ENCODE measurements at places on chromosomes 7 and 10.

DNA sequence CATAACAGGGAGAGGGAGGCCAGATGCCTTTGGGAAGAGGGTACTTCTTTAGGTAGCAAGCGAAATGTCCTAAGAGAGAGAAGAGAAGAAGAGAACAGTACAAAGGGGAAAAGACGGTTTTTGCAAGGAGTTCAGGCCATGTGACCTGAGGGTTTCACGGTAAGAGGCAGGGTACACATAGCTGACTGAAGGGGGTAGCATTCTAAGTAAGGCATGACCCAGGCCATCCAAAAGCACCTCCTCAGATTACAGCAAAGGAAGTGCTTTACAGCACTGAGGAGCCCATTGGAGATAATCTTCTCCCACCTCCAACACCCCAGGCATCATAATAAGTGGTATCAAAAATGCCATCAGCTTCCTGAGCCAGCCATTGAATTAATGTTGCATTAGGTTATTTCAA is 258.2 kb upstream of the NPY start:
- no peak for DNase-seq

GRCh38 chr7:111229916-111230315 is 139.0 kb downstream of the LRRN3 start:
- DNase-seq = no peak

GRCh38 chr7:4050126-4050660 is 631.9 kb upstream of the FOXK1 start:
- no peak for DNase-seq

GRCh38 chr7:64685741-64686140 is 19.8 kb downstream of the ZNF107 start:
- DNase-seq = no peak

- no peak for DNase-seq
These were observed 851 bp upstream of the GOT1 start for GRCh38 chr10:99431190-99431760.

GRCh38 chr7:48350515-48350914 is 179.3 kb downstream of the ABCA13 start:
- DNase-seq = no peak

DNA sequence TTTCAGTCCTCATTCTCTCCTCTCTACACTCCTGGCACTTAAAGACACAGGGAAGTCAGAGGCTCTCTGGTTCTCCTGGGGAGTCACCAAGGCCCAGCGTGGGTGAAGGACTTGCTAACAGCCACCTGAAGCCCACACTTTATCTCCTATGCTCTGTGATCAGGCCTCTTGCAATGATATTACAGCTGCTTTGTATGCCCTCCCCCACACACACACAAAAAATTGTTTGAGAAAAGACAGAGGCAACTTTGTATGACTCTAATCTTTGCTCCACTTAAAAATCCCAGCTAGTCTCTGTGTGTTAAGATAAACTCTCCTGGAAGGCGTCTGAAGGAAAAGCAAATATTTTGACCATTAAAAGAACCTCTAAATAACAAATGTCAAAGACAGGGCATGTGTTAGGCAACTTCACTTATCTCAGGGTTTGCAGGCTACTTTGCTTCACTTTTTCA is 507.2 kb downstream of the TNS3 start:
- no peak for DNase-seq

DNA sequence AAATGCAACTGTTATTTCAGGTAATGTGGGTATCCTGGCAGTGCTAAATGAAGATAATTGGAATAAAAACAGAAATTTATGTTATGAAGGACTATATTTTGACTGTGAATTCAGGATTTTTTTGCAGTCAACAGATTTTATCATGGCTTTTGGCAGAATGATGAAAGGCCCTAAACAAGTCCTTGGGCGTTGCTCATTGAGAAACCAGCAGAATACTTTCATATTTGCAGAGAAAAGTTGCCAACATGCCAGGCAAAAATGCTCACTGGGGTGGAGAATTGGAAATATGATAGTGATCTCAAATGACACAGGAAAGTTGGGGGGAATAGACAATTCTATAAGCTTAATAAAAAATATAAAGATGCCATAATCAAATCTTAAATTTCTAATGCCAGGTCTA is 121.1 kb downstream of the GPR85 start:
- DNase-seq = no peak

DNA sequence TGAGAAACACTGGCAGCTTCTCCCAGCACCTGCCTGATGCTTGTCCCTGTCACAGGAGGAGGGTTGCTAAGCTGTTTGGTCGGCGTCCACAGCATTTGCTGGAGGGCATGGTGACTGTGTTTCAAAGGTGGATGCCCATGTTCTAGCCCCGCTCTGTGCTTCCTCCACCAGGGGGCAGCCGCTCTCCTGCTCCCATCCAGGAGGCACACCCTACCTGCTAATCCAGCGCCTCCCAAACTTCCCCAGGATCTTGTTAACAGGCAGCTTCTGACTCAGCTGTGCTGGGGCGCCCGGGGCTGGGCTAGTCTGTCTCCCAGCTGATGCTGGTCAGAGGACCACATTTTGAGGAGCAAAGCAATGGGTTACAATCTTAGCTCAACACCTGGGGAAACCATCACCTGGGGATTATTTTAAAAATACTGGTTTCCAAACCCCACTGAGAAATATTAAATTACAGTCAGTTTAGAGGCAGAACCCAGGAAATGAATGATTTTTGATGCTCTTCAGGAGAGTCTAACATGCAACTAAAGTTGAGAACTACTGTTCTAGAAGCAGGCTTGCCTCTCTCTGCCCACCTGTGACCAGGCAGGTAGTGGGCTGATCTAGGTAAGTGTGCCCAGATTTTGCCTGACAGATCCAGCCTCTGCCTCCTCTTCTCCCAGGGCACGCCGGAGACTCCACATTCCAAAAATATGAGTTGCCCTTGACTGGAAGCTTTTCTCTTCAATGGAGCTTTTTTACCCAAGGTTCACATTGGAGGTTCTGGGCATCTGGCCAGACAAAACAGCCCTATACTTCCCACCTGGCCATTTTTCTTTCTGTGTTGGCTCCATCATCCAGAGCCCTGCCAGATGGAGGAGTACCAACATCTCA is 92.7 kb upstream of the GPR26 start:
- no peak for DNase-seq

GRCh38 chr10:90999512-91000172 is 78.8 kb upstream of the ANKRD1 start:
- no peak for DNase-seq

DNA sequence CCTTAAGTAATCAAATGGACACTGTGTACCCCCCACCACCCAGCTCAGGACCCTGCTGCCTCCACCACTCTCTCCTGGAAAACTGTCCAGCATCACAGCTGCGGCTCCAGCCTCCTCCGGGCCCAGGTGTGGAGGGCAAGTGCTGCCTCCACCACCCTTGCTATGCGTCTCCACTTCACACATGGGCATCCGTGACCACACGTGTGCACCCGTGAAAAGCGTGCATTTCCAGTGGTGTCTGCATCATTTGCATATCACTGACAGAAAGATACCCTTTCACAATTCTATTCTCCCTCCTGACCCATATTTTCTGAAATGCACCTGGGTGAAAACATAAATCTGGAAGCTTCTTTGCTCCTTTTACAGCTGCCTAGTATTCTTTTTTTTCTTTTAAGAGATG is 89.7 kb upstream of the PDGFA start:
- DNase-seq = no peak

GRCh38 chr7:47313564-47313963 is 268.3 kb downstream of the TNS3 start:
- DNase-seq = no peak

DNA sequence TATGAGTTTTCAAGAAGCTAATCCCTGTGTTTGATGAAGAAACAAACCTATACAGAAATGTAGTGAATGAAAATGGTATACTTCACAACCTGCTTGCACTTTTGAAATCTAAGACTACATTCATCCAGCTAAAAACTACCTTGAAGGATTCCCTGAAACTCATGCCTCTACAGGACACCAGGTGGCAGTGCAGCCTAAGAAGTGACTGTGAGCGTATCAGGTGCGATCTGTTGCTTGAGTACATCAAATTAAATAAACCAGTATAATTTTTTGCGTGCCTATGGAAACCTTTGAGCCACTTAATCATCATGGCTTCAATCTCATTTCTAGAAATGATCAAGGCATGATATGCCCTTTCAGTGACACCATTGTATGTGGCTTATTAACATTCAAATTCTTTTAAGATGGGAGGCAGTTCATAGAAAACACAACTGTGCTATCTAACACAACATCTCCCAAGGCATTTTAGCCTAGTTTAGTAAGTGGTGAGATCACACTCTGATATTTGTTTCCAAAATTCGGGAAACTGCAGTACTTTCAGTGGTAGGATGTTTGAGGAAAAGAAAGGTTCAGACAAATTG is 57.4 kb downstream of the PPP1R17 start:
- peak; percentile 23 for DNase-seq

GRCh38 chr10:35898716-35899440 is 256.8 kb upstream of the FZD8 start:
- DNase-seq = no peak

DNA sequence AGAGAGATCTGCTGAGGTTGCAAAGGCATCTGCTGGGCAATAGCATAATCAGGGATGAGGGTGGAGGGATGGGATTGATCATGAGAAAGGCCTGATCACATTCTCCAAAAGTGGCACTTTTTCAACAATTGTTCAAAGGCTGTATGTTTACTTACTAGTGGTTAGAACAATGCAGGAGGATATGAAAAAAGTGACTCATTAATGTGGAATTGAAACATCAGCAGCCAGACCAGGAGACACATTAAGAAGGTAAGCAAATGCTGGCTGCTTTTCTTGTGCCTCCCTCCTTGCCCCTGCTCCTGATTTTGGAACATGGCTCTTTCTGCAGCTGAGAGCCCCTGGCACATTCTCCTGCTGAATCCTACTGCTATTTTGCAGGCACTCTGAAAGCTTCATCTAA is 63.5 kb downstream of the FAM204A start:
- DNase-seq = no peak

- no peak for DNase-seq
These were observed at the start of gene ITPRIP for GRCh38 chr10:104337985-104338735. ITPRIP (minus strand) TSS chr10:104338465; CDS start chr10:104316051, 22,414 bp downstream.

- no peak for DNase-seq
These were observed 55.2 kb upstream of the FRMD4A start for GRCh38 chr10:14385596-14386593.

DNA sequence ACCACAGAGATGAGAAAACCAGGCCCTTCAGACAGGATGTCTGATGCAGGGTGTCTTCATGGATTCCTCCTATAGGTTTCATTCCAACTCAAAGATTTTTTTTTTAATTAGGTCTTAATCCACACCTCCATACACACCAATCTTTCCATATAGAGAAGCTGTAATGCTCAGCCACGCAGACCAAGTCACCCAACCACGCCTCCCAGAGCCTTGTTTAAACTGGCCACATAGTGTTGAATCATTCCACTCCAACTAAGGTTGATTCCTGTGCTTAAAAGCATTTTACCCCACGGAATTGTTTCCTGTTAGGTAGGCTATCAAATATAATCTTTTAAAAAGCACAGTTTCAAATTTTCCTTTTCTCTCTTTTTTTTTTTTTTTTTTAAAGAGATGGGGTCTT is 153.6 kb downstream of the TYW1B start:
- DNase-seq = no peak

DNA sequence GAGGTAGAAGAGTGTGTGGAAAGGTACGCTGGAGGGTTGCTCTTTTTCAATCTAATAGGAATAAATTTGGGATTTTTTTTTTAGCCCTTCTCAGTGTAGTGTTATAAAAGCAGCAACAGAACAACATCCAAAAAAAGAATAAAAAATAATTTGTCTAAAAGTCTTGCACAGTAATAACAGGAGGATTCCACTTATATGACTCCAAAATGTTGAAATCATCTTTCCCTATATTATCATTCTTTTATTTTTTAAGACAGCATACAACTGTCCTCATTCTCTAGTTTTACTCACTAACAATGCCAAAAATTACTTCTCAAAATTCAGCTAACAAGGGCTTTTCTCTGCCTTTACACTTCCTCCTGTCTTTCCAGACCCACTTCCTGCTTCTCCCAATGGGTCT is 27.8 kb downstream of the IL2RA start:
- DNase-seq = no peak

DNA sequence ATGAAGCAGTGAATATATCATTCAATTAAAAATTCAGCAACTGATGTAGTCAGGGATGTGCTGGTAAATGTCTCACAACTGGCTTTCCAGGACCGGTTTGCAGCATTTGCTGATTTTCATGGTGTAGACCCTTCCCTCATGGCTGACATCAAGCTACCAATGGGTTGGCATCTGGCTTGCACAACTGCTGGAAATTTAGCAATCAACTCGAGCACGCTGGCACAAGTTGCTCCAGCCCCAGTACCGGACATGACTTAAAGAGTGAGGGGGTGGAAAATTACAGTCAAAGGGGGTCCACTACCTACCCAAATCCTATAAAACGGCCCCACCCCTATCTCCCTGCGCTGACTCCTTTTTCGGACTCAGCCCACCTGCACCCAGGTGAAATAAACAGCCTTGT is 198.4 kb upstream of the NRP1 start:
- no peak for DNase-seq

DNA sequence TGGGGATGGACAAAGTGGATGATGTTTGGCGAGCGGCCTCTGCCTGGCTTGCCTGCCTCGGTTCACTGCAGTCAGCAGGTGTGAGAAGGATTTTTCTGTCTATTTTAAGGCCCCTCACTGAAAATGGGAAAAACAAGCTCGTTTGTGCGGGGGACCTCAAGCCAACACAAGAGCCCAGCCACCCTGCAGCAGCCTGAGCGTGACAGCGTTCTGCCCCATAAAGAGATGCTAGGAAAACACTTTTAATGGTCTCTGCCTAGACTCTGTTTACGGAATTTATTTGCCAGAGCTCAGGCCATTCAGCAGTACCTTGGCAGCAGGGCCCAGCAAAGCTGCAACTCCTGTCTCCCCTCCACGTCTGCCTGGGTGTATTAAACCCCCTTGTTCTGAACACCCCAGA is 131.7 kb downstream of the GRK5 start:
- DNase-seq = no peak

GRCh38 chr7:96654630-96655188 is 54.9 kb downstream of the SEM1 start:
- DNase-seq = no peak

DNA sequence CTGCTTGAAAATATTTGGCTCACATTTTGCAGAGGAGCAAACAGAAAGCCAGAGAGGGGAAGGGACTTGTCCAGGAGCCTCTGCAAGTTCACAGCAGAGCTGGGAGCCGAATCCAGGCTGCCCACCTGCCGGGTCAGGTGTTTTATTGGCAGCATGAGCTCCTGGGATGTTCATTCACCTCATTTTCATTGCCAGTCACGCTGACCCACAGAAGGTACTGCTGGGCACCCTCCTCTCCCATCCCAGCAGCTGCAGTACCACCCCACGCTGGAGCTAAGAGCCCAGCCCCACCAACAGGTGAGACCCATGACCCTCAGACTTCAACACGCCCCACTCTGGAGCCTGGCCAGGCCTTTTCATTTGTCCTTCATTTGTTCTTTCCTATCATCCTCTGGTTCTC is 102.7 kb downstream of the GRID1 start:
- DNase-seq = no peak

Measured in smooth muscle cell of the brain vasculature (primary cell).